ENCODE measurements at places on chromosomes 16 and 17.

DNA sequence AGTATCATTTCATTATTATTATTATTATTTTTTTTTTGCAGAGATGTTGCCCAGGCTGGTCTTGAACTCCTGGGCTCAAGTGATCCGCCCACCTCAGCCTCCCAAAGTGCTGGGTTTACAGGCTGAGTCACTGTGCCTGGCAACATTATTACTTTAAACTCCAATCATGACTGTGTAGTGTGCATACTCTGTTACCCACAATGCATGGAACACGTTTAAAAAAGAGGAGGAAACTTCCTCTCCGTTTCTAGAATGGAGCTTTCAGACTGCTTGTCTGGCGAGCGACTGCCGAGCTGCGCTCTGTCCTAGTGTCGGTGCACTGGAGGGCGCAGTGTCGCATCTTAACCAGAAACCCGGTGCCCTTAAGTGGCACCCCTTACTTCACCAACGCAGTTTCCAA, 22.1 kb upstream of the FASN start:
- peak; percentile 38 for DNase-seq

GRCh38 chr17:65727246-65727645, 165.8 kb upstream of the AXIN2 start:
- DNase-seq: no peak

DNA sequence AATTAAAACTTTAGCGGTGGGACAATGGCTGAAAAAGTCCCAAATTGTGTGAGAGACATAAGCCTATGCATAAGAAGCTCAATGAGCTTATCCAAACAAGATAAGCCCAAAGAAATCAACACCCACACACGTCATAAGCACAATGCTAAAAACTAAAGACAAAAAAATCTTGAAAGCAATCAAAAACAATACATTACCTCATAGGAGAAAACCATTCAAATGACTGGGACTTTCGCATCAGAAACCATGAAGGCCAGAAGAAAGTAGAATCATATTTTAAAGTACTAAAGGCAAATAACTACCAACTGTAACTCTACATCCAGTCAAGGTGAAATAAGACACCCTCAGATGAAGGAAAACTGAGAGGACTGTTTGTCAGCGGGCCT, 50.2 kb downstream of the ZCCHC14 start:
- no peak for DNase-seq

DNA sequence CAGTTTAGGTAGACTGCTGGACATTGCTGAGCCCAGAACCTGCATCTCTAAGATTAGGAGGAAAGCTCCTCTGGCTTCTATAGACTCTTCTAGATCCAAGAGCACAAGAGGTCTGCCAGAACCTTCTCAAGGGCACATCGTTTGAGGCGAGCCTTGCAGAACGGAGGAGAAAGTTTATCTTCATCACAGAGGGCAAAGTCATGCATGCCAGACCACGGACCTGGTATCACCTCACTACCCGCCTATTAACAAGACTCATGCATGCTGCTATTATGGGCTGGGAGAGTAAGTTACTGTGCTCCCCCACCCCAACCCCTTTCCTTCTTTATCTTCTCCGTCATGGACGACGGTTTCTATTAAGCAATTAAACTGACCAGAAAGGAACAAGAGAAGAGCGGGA, 23.3 kb downstream of the MYH11 start:
- no peak for DNase-seq

DNA sequence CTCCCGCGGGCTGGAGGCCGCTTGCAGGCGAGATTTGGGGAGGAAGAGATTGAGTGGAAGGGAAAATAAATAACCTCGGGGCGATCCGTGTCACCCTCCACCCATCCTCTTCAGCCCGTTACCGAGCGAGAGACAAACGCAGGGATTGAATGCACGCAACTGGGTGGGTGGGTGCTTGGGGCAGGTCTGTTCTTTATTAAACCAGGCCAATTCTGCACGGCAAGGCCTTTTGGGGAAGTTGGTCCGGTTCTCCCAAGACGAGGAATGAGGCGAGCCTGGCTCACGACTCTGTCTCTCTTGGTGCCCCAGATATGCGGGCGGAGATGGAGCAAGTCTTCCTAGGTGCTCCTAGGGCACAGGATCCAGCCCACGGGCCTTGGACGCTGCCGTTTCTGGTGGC, 396 bp upstream of the HOXB7 start:
- no peak for DNase-seq

DNA sequence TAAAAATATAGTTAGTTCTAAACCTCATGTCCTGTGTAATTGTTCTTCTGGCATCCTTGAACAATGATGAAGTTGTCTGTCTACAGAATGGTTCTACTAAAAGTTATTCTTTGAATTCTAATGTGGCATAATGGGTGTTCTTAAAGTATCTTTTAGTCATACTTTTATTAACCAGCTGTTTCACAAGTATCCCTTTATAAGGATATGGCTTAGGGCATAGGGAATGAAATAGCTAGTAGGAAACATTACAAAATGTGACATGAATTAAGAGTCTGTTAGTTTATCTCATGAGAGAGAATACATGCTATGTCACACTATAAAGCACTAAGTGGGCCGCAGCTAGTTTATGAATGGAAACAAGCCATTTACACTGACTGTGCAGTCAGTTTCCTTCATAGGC, 26.3 kb upstream of the CAPNS2 start:
- DNase-seq: no peak

DNA sequence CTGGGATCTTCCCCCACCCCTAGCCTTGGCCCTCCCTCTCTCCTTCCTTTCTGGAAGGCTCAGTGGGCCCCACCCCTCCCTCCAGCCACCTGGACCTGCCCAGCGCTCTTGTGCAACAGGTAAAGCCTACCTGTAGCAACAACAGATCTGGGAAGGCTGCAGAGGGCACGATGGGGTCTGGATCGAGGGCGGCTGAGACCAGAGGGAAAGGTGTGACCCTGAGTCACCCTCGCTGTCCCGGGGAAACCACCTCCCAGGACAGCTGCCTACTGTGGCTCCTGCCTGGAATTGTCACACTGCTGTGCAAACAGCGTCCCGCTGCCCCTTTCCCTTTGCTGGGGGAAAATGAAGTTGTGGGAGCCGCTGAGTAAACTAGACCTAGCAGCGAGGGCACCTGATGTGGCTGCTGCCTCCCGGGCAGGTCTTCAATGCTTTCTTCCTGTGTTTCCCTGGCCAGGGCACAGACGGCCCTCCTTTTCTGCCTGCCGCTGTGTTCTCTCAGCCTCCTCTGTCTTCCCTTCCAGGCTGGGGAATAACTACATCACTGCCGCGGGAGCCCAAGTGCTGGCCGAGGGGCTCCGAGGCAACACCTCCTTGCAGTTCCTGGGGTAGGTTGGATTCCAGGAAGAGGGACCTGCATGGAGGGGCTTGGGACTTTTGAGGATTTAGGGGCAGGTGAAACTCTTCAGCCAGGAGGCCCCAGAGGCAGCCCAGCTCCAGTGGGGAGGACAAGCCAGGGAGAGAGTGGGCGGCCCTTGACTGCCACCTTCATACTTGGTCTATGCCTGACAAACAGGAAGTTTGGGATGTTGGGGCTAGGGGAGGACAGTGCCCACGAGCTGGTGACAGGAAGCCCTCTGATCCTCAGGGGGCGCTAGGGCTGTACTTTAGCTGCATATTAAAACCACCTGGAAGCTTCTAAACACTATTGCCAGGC, 22.2 kb upstream of the CYLD start:
- DNase-seq: no peak

Measured in CD4-positive, alpha-beta T cell treated with Interleukin-4 for 1 hour (primary cell).